Panc1 (cell line): ENCODE measurements at places on chromosomes 5 and 9. TPM values are rescaled to one million over a fixed set of nuclear protein-coding genes. Genes with fewer than 3 reads are reported as not detected.

DNA sequence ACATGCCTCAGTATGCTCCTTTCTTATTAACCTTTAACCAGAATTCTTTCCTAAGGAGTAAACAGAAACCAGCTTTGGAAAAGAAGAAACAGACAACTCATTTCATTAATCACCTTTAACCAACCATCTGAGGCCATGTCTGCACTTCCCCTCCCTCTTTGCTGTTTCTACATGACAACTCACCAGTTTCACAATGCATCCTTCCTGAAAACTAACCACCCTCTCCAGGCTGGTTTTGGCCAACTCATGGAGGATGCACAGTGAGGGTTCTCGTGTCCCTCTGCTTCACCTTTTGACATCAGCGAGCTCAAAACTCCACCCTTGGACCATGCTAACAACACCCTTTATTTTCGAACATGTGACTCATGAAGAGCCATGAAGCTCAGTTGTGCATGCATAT, 244.1 kb downstream of the ELAVL2 start:
- no peaks in the 10 kb centered on the region for H3K4me1 ChIP-seq
- H3K4me3 ChIP-seq: no peak overlapping the region
- no peaks in the 10 kb centered on the region for H3K27me3 ChIP-seq
- H3K27ac ChIP-seq: no peak overlapping the region

AK8 gene
- 0.39 TPM for total RNA-seq

DNA sequence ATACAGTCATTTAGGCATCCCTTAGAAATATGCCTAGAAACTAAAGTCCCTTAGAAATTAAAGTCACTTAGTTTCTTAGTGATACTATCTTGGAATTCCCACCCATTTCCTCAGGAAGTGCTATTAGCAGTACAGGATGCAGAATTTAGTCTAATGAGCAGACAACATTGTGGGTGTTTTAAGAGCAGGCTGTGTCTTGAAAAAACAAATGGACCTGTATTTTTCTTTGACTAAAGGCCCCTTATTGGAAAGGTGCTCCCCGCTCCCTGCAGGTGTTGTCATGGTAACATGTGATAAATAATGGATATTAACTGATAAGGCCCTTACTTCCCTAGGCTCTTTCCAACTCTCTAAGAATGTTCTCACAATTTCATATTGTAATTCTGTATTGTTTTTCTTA, 38.8 kb upstream of the STARD4 start:
- DNase-seq: no peak
- no peaks in the 10 kb centered on the region for H3K4me1 ChIP-seq
- H3K36me3 ChIP-seq: no peaks in the 10 kb centered on the region
- no peaks in the 10 kb centered on the region for H3K27me3 ChIP-seq
- no peak overlapping the region for H3K4me3 ChIP-seq

SOX30 gene
- not detected for total RNA-seq

LOX gene
- 0.62 TPM for total RNA-seq

DNA sequence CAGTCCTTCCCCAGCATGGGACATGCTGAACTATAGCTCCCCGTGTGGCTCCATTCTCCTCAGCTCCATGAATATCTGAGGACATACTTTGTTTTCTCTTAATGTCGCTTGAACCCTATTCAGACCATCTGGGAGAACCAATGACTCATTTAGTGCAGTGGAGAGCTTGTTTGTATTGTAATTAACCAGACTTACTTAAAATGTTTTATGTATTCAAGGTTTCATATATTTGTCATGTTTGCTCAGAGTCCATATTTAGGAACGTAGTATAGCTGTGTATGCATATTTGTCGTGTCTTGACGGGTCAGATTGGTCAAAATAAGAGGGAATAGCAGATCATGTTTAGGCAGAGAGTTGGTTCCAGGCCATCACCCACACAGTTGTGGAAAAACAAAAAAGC, 150.1 kb upstream of the NTRK2 start:
- no peak overlapping the region for H3K4me3 ChIP-seq
- H3K27me3 ChIP-seq: no peaks in the 10 kb centered on the region
- no peaks in the 10 kb centered on the region for H3K4me1 ChIP-seq
- H3K36me3 ChIP-seq: no peaks in the 10 kb centered on the region

DNA sequence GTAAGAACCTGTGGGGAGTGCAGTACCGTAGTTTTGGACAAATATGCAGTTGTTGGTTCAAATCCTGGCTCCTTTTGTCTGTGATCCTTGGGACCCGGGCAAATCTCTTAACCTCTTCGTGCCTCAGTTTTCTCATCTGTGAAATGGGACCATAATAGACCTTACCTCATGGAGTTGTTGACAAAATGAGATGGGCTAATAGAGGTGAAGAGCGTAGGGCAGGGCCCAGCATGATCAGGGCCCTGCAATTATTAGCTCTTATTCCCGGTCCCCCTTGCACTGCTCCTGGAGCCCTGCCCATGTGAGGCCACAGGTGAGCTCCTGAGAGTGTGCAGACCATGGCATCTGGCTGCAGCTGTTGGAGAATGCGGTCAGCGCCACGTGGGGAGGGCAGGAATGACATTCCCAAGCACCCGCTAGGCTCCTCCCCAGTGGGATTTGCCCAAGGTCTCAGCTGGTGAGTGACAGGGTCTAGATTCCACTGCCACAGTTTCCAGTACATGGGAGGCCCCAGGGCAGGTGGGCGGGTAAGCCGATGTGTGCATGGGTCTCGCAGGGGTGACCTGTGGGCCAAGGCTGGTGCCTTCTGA, 41.0 kb downstream of the NEK6 start:
- H3K4me1 ChIP-seq: peaks cover 93% of the 10 kb centered on the region
- H3K27ac ChIP-seq: peak overlapping the region; percentile 94
- H3K27me3 ChIP-seq: no peaks in the 10 kb centered on the region
- no peak overlapping the region for H3K4me3 ChIP-seq
- no peaks in the 10 kb centered on the region for H3K36me3 ChIP-seq

GRCh38 chr9:101047848-101048397, 19.4 kb downstream of the PLPPR1 start:
- H3K4me1 ChIP-seq: no peaks in the 10 kb centered on the region
- DNase-seq: no peak
- no peaks in the 10 kb centered on the region for H3K36me3 ChIP-seq

GRCh38 chr5:65808818-65809217, 86.8 kb downstream of the NLN start:
- H3K36me3 ChIP-seq: no peaks in the 10 kb centered on the region; the same call in none of the 2 replicates
- H3K4me3 ChIP-seq: no peak overlapping the region
- no peak for DNase-seq
- H3K27me3 ChIP-seq: no peaks in the 10 kb centered on the region

SPINK7 gene
- not detected for total RNA-seq

GRCh38 chr5:107388141-107388861, 282.4 kb downstream of the EFNA5 start:
- no peaks in the 10 kb centered on the region for H3K27me3 ChIP-seq
- H3K4me1 ChIP-seq: peaks cover 28% of the 10 kb centered on the region
- H3K4me3 ChIP-seq: peak overlapping the region; percentile 23
- DNase-seq: peak; percentile 65

- no peak overlapping the region for H3K27ac ChIP-seq
- H3K27me3 ChIP-seq: no peaks in the 10 kb centered on the region
- H3K4me3 ChIP-seq: no peak overlapping the region
- no peaks in the 10 kb centered on the region for H3K36me3 ChIP-seq
Measured at GRCh38 chr9:24035816-24036215, 209.8 kb upstream of the ELAVL2 start.

LCN15 gene
- 0.05 TPM for total RNA-seq

- H3K27me3 ChIP-seq: peaks cover 41% of the 10 kb centered on the region
- no peaks in the 10 kb centered on the region for H3K4me1 ChIP-seq
- no peak for DNase-seq
- no peak overlapping the region for H3K27ac ChIP-seq
- H3K4me3 ChIP-seq: no peak overlapping the region
- no peaks in the 10 kb centered on the region for H3K36me3 ChIP-seq
Measured at GRCh38 chr9:36802201-36802920, 229.7 kb downstream of the MELK start.

DNA sequence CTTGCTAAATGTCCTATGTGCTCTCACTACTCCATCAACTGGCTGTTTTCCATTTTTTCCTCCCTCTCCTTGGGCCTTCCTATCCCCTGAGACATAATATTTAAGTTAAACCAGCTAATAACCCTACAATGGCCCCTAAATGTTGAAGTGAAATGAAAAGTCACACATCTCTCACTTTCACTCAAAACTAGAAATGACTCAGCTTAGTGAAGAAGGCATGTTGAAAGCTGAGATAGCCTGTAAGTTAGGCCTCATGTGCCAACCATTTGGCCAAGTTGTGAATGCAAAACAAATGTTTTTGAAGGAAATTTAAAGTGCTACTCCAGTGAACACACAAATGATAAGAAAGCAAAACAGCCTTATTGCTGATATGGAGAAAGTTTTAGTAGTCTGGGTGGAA, 48.8 kb upstream of the CDH10 start:
- H3K4me1 ChIP-seq: no peaks in the 10 kb centered on the region
- DNase-seq: no peak
- no peaks in the 10 kb centered on the region for H3K27me3 ChIP-seq
- no peaks in the 10 kb centered on the region for H3K36me3 ChIP-seq
- no peak overlapping the region for H3K4me3 ChIP-seq
- H3K27ac ChIP-seq: no peak overlapping the region

SPATA31C1 gene
- not detected for total RNA-seq

ZNF879 gene
- 5.9 TPM for total RNA-seq

DNA sequence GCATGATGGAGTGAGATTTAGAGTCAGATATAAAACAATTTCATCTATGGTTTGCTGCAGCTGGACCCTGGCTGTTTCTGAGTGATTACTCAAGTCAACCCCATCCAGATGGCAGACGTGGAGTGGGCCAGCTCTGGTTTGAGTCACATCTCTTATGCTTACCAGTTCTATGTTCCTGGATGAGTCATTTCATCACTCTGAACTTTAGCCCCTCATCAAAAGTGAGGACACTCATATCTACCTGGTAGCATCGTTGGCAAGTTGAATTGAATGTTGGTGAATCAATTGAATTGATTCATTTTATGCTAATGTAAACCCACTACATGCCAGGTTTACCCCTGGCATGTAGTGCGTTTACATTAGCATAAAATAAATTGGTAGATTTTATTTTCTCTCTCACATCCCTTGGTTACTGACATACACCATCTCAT, 176.4 kb downstream of the FGF18 start:
- no peak overlapping the region for H3K4me3 ChIP-seq
- H3K4me1 ChIP-seq: no peaks in the 10 kb centered on the region
- DNase-seq: no peak
- no peak overlapping the region for H3K27ac ChIP-seq
- no peaks in the 10 kb centered on the region for H3K27me3 ChIP-seq
- H3K36me3 ChIP-seq: no peaks in the 10 kb centered on the region

GRCh38 chr9:5579881-5580280, 49.0 kb upstream of the RIC1 start:
- H3K27me3 ChIP-seq: no peaks in the 10 kb centered on the region
- no peak overlapping the region for H3K4me3 ChIP-seq
- no peak for DNase-seq
- H3K27ac ChIP-seq: no peak overlapping the region
- H3K36me3 ChIP-seq: no peaks in the 10 kb centered on the region
- H3K4me1 ChIP-seq: no peaks in the 10 kb centered on the region

GRCh38 chr5:172550996-172551395, 90.1 kb upstream of the NEURL1B start:
- H3K4me3 ChIP-seq: no peak overlapping the region
- no peak overlapping the region for H3K27ac ChIP-seq
- no peaks in the 10 kb centered on the region for H3K36me3 ChIP-seq
- no peaks in the 10 kb centered on the region for H3K4me1 ChIP-seq
- DNase-seq: no peak

- H3K4me3 ChIP-seq: no peak overlapping the region
- H3K36me3 ChIP-seq: no peaks in the 10 kb centered on the region
- DNase-seq: no peak
- no peak overlapping the region for H3K27ac ChIP-seq
- H3K27me3 ChIP-seq: no peaks in the 10 kb centered on the region
Measured at GRCh38 chr9:92717201-92718085, 47.2 kb downstream of the BICD2 start.

DNA sequence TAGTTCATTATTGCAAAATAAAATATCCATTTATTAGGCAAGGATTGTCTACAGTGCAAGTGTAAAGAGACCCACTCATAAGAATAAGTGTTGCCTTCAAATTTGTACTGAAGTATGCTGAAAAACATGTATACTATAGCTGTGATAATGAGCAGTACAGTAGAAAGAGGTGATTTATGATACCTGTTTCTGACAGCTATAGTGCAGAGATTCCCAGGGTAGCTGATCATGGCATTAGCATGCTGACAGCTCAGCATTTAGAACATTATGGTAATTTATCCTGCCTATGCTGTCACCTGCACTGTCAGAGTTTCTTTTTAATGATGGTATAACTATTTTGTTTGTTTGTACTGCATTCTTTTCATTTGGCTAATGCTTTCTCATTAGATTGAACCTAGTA, 177.6 kb upstream of the TLX3 start:
- no peak for DNase-seq
- no peaks in the 10 kb centered on the region for H3K36me3 ChIP-seq
- H3K4me1 ChIP-seq: no peaks in the 10 kb centered on the region
- no peak overlapping the region for H3K27ac ChIP-seq
- no peaks in the 10 kb centered on the region for H3K27me3 ChIP-seq

KCNN2 gene
- total RNA-seq: not detected

CCL28 gene
- total RNA-seq: 5.8 TPM

DNA sequence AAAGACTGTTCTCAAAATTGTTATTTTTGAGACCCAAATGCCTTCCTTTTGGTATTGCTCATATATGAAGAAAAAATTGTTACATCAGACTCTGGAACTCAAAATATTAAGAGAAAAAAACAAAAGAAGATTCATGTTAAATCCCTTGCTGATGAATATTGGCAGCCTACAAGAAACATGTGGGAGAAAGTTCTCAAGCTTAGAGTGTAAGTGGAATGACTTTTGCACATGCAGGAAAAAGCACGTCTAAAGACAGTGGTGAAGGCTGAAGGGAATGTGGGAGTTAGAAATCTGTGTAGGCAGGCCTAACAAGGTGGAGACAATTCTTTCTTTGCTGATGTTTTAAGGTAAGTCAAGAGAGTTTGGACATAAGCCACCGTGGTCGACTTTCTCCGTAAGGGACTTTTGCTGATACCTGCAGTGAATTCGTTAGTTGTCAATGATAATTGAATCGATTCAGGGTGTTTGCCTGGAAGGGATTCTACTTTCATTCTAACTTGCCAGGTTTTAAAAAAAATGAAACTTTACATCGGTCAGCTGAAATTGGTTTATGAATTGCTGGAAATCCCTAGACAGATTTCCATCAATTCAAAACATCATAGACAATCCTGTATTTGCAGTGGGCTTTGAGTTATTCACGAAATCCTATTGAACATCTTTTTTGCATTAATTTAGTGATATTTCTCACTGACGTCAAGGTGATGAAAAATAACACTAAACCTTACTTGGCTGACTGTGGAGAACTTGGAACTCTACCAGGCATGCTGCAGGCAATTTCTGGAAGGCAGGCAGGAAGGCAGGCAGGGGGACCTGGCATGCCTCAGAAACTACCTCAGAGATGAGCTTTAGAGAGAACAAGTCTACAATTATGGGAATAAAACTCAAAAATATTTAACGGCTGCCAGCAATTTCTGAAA, 359.1 kb upstream of the ADAMTSL1 start:
- no peaks in the 10 kb centered on the region for H3K4me1 ChIP-seq
- no peaks in the 10 kb centered on the region for H3K36me3 ChIP-seq
- no peak overlapping the region for H3K27ac ChIP-seq

GABRA1 gene
- total RNA-seq: not detected

DNA sequence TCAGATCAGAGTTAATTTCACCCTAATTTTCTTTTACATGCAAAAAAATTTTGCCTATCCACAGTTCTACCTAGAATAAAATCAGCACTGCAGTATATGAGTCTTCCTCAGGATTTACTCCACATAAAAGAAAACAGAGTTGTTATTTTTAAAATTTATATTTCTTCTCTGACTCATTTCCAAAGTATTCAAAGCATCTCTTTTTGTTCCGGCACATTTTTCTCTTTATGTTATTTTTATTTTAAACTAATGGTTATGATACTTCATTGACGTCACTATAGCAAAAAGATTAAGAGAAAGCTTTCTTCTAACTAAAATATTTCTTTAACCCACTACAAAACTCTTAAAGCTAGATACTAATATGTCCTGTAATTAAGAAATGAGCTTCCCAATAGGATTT, 590.4 kb downstream of the PRELID2 start:
- H3K4me3 ChIP-seq: no peak overlapping the region
- no peaks in the 10 kb centered on the region for H3K4me1 ChIP-seq
